ENCODE measurements at places on chromosomes 5 and 9. TPM values are rescaled to one million over a fixed set of nuclear protein-coding genes. Genes with fewer than 3 reads are reported as not detected.

The PCDHB7 gene
- total RNA-seq = 4.6 TPM

The GDA gene
- total RNA-seq = 2.5 TPM

The CCDC152 gene
- 1.7 TPM for total RNA-seq

DNA sequence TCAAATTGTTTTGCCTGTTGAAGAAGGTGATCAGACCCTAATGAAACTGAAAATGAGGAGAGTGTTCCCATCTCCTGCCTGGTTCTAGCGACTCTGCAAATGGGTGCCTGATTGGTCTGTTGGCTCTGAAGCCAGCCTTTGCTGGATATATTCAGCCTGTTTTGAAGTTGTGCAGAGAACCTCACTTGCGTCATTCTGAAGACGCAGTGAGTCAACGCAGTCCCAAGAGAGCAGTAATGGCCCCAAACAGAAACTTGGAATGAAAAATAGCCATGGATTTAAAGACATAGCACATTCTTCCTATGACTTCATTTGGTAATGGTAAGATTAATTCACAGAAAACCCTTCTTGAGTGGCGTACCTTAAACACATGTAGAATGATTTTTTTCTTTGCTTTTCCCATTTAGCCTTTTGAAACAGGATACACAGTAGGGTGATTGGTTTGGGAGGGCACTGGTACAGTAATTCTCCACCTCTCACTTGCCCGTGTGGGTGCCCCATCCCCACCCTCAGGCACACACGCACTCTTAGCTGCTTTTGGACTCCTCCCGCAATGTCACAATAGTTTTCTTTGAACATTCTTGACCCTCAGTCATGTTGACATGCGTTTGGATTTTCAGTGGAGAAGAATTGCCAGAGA is 54.1 kb upstream of the ABL1 start:
- DNase-seq = peak; percentile 77
- H3K27ac ChIP-seq = peak overlapping the region; percentile 96
- H3K36me3 ChIP-seq = no peaks in the 10 kb centered on the region
- no peaks in the 10 kb centered on the region for H3K27me3 ChIP-seq
- H3K4me3 ChIP-seq = peak overlapping the region; percentile 41

GRCh38 chr9:114652776-114653555 is 4.6 kb downstream of the TEX53 start:
- H3K27me3 ChIP-seq = no peaks in the 10 kb centered on the region
- peaks cover 1% of the 10 kb centered on the region for H3K4me1 ChIP-seq
- no peak for DNase-seq
- no peaks in the 10 kb centered on the region for H3K36me3 ChIP-seq

The IGFBPL1 gene
- total RNA-seq = not detected

DNA sequence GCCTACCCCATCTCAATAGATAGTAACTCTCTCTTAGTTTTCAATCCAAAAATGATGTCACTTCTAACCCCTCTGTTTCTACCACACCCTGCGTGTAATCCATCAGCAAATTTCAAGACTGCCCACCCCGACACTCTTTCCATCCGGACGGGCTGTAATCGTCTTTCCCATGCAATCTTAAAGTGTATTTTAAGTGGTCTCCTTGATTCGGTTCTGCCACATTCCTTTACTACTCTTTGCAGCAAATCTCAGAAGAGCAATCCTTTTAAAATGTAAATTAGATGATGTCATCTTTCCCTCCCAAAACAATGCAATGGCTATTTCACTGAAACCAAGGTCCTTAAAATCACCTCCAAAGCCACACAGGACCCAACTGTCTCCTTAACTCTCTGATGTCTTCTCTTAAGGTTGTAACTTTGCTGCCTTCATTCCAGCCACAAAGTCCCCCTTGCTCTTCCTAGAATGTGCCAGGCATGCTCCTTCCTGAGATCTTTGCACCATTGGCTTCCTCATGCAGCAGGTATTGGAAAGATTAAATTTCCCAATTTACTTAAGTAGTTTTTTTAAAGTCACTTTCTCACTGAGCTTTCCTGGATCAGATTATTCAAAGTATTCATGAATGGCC is 932.5 kb upstream of the WWC1 start:
- no peak overlapping the region for H3K4me3 ChIP-seq
- no peaks in the 10 kb centered on the region for H3K27me3 ChIP-seq
- no peaks in the 10 kb centered on the region for H3K36me3 ChIP-seq
- H3K4me1 ChIP-seq = no peaks in the 10 kb centered on the region

DNA sequence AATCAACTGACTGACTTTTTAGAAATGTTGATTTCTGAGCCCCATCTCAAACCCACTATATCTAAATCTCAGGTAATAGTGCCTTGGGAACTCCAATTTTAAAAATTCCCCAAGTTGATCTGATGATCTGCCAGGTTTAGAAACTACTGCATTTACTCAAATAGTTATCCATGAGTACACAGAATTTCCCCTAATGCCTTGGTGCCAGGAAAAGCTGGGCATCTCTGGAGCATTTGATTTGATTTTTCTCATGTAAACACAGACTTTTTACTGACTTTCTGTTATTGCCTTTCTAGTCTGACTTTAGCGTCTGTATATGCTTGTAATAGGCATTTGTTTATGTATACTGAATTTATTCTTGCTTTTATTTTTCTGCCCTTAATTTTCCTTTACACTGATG is 35.8 kb downstream of the MTREX start:
- no peaks in the 10 kb centered on the region for H3K27me3 ChIP-seq
- no peak for DNase-seq
- H3K36me3 ChIP-seq = no peaks in the 10 kb centered on the region
- H3K4me3 ChIP-seq = no peak overlapping the region

DNA sequence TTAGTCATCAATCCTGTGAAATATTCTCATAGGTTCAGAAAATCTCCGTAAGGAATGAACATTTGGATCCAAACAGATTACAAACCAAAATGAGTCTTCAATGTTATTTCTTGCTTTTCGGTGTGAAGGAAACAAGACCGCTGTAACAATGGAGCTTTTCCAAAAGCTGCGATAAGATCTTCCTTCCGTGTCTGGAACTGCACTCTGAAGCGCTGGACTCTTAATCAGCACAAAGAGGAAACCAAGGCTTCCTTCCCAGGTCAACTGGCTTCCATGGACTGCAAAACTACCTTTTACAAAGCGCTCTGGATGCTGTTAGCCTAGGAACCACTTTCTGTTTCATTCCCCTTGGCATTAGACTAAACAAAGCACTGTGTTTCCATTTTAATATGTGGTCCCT is 137.9 kb upstream of the BASP1 start:
- DNase-seq = no peak
- peaks cover 6% of the 10 kb centered on the region for H3K4me1 ChIP-seq
- no peak overlapping the region for H3K27ac ChIP-seq
- H3K4me3 ChIP-seq = peak overlapping the region; percentile 9
- H3K36me3 ChIP-seq = no peaks in the 10 kb centered on the region

The NUTM2G gene
- total RNA-seq = not detected

GRCh38 chr5:147240266-147240985 is 5.6 kb downstream of the STK32A start:
- H3K4me1 ChIP-seq = peaks cover under 1% of the 10 kb centered on the region
- H3K4me3 ChIP-seq = no peak overlapping the region
- no peak for DNase-seq
- H3K27ac ChIP-seq = no peak overlapping the region
- H3K27me3 ChIP-seq = no peaks in the 10 kb centered on the region

GRCh38 chr5:15704397-15704947 is 204.5 kb downstream of the FBXL7 start:
- H3K36me3 ChIP-seq = no peaks in the 10 kb centered on the region
- no peak for DNase-seq
- H3K4me3 ChIP-seq = no peak overlapping the region
- no peaks in the 10 kb centered on the region for H3K27me3 ChIP-seq
- H3K27ac ChIP-seq = no peak overlapping the region

- no peaks in the 10 kb centered on the region for H3K4me1 ChIP-seq
- no peaks in the 10 kb centered on the region for H3K27me3 ChIP-seq
- DNase-seq = no peak
- H3K4me3 ChIP-seq = no peak overlapping the region
- H3K27ac ChIP-seq = no peak overlapping the region
- no peaks in the 10 kb centered on the region for H3K36me3 ChIP-seq
These were observed 110.1 kb upstream of the MOCS2 start for GRCh38 chr5:53219610-53220009.

GRCh38 chr5:59673438-59674058 is 220.0 kb downstream of the PDE4D start:
- H3K4me3 ChIP-seq = no peak overlapping the region
- H3K27ac ChIP-seq = no peak overlapping the region
- H3K4me1 ChIP-seq = no peaks in the 10 kb centered on the region
- no peaks in the 10 kb centered on the region for H3K36me3 ChIP-seq

The PHF24 gene
- 0.20 TPM for total RNA-seq
